ENCODE measurements at places on chromosomes 6 and 20.

GRCh38 chr20:31674895-31675827, 37.4 kb downstream of the COX4I2 start:
- no peak for DNase-seq

- DNase-seq: peak; percentile 59
Observed at GRCh38 chr6:160973311-160974250, 18.0 kb upstream of the MAP3K4 start.

DNA sequence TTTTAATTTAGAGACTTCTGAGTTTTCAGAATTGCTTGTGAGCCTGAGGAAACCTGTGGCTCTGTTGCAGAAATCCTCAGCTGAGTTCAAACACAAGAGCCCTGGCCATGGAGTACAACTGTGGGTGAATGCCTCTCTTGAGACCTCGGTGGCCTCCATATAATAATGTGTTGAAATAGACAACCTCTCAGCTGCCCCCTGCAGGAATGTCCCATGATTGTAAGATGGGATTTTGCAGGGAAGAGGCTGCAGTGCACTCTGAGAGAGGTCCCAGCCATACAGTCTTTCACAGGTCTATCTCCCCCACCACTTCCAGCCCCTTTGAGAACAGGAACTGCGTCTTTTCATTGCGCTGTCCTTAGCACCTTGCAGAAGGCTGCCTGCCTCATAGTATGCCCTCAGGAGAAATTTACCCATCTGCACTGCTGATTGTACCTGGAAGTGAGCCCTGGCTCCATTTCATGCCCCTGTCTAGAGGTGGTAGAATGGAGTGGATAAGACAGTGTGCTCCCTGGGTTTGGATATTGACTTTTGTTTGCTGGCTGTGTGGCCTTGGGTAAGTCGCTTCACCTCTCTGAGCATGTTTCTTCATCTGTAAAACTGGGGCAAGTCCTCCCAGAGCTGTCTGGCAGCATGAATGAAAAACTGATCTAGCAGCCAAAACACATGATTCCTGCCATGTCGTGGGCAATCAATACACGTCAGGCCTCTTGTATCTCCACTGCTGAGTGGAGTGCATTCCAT, 16.8 kb upstream of the CDH22 start:
- DNase-seq: no peak

GRCh38 chr6:161327360-161327953, 53.6 kb upstream of the AGPAT4 start:
- DNase-seq: no peak

GRCh38 chr20:50189681-50190250, 864 bp upstream of the CEBPB start:
- no peak for DNase-seq

Measured in HFF-Myc (cell line).